Type B pancreatic cell (in vitro differentiated cells): ENCODE measurements at places on chromosomes 11 and 22. TPM values are rescaled to one million over a fixed set of nuclear protein-coding genes. Genes with fewer than 3 reads are reported as not detected.

DAGLA gene
- total RNA-seq, result 5.5 and 7.8 TPM in 2 replicates

ART1 gene
- not detected in 2 replicates for total RNA-seq

BBOX1 gene
- total RNA-seq, result 0.27 and 0.69 TPM in 2 replicates

ABCG4 gene
- total RNA-seq, result 1.3 TPM in 1 of 2 replicates, not detected in the other

EMID1 gene
- total RNA-seq, result 4.2 and 11.4 TPM in 2 replicates

KRTAP5-1 gene
- total RNA-seq, result not detected in 2 replicates

FZD4 gene
- 6.4 and 11.9 TPM in 2 replicates for total RNA-seq

FUT4 gene
- 10.4 and 40.1 TPM in 2 replicates for total RNA-seq

GGTLC2 gene
- not detected in 2 replicates for total RNA-seq

ARHGAP8 gene
- 18.0 and 40.3 TPM in 2 replicates for total RNA-seq

GRCh38 chr22:42939941-42940653, 74.9 kb downstream of the PACSIN2 start:
- no peak for DNase-seq
- H3K4me3 ChIP-seq, result peak overlapping the region; percentile 36
- H3K27me3 ChIP-seq, result no peaks in the 10 kb centered on the region
- peaks cover 55% of the 10 kb centered on the region for H3K4me1 ChIP-seq
- H3K27ac ChIP-seq, result peak overlapping the region; percentile 80
- H3K36me3 ChIP-seq, result peaks cover 3% of the 10 kb centered on the region

GRCh38 chr11:107882095-107882820, 23.7 kb upstream of the SLC35F2 start:
- no peaks in the 10 kb centered on the region for H3K27me3 ChIP-seq
- no peaks in the 10 kb centered on the region for H3K36me3 ChIP-seq
- H3K4me3 ChIP-seq, result no peak overlapping the region
- no peaks in the 10 kb centered on the region for H3K4me1 ChIP-seq
- DNase-seq, result no peak

- no peak overlapping the region for H3K4me3 ChIP-seq
- H3K27me3 ChIP-seq, result no peaks in the 10 kb centered on the region
- no peak overlapping the region for H3K27ac ChIP-seq
- no peaks in the 10 kb centered on the region for H3K4me1 ChIP-seq
Observed at GRCh38 chr11:29171360-29171950, 845.4 kb downstream of the KCNA4 start.

DNA sequence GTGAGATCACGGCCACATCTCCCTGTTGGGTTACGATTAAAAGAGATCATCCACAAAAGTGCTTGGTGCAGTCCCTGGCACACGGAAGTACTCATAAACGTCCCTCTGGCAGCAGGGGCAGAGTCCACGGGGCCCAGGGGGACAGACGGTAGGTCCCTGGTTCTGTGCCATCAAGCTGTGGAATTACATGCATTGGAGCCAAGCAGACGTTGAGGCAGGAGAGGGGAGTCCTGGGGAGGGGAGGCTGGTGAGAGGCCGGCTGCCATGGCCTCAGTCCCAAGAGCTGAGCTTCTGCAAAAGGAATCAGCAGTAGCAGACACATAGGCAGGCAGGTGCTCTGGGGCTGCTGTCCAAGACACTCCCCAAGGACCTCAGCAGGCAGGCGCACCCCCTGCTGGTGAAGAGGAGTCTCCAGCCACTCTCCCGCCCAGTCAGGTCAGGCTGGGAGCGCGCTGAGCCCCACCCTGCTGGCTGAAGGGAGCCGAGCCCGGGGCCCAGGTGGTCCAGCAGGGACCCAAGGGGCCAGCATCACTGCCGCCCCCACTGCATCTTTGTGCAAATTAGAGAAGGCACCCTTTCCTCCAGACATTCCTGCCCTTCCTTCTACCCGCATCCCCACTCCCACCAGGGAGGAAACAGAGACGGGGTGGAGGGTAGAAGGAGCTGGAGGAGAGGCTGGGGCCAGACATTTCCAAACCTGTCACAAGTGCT, 7.6 kb upstream of the KCTD17 start:
- peak overlapping the region; percentile 63 for H3K27ac ChIP-seq
- no peaks in the 10 kb centered on the region for H3K27me3 ChIP-seq
- peaks cover 8% of the 10 kb centered on the region for H3K4me1 ChIP-seq
- DNase-seq, result no peak
- no peaks in the 10 kb centered on the region for H3K36me3 ChIP-seq

- H3K36me3 ChIP-seq, result no peaks in the 10 kb centered on the region
- no peak overlapping the region for H3K27ac ChIP-seq
- peaks cover 11% of the 10 kb centered on the region for H3K4me1 ChIP-seq
Observed at GRCh38 chr11:32472226-32472625, 36.9 kb upstream of the WT1 start.

GRCh38 chr22:23130697-23131096, 11.1 kb downstream of the RSPH14 start:
- no peak overlapping the region for H3K27ac ChIP-seq
- no peak for DNase-seq
- H3K4me1 ChIP-seq, result peaks cover 6% of the 10 kb centered on the region
- no peaks in the 10 kb centered on the region for H3K36me3 ChIP-seq

GRCh38 chr11:113907681-113908080, 3.1 kb downstream of the HTR3B start:
- no peaks in the 10 kb centered on the region for H3K36me3 ChIP-seq
- H3K27me3 ChIP-seq, result peaks cover 61% of the 10 kb centered on the region
- H3K4me3 ChIP-seq, result no peak overlapping the region
- no peak overlapping the region for H3K27ac ChIP-seq

DNA sequence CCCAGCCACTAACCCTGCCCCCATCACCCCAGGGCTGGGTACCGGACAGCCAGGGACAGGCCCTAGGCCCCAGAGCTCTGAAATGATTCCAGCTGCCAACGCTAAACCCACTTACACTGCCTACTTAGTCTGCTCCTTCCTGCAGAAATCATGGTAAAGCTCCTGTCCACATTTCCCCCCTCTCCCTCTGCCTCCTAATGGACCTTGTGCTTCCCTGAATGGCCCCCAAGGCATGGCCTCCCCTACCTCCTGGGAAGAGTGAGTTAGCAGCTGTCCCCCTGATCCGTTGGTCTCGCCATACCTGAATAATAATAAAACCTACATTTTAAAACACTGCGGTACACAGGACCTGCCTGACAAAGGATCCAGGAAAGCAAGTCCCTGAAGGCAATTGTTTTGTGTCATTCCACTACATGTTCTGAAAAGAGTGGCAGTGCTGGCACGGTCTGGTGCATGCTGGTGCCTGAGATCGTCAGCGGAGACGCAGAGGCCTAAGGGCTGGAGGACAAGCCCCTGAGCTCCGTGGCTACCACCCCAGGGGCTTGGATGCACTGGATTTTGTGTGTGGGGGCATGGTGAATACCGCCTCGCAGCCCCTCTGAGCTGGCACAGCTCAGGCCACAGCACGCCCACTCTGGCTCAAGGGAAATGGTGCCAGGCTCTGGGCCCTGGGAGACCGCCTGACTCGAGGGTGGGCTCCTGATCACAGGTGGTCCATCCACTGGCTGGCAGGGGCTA, 186.3 kb downstream of the CTTN start:
- H3K27me3 ChIP-seq, result no peaks in the 10 kb centered on the region
- no peak overlapping the region for H3K27ac ChIP-seq
- no peaks in the 10 kb centered on the region for H3K4me1 ChIP-seq
- H3K4me3 ChIP-seq, result no peak overlapping the region
- peaks cover 3% of the 10 kb centered on the region for H3K36me3 ChIP-seq

- H3K36me3 ChIP-seq, result no peaks in the 10 kb centered on the region
- no peak for DNase-seq
- H3K27me3 ChIP-seq, result peaks cover under 1% of the 10 kb centered on the region
- H3K4me1 ChIP-seq, result no peaks in the 10 kb centered on the region
- H3K27ac ChIP-seq, result no peak overlapping the region
Observed at GRCh38 chr11:64660205-64660604, 62.8 kb downstream of the NRXN2 start.

GRCh38 chr11:1695548-1696108, 1.4 kb upstream of the KRTAP5-6 start:
- no peaks in the 10 kb centered on the region for H3K27me3 ChIP-seq
- no peak for DNase-seq
- no peaks in the 10 kb centered on the region for H3K36me3 ChIP-seq
- peaks cover 14% of the 10 kb centered on the region for H3K4me1 ChIP-seq
- peak overlapping the region; percentile 22 for H3K4me3 ChIP-seq

DNA sequence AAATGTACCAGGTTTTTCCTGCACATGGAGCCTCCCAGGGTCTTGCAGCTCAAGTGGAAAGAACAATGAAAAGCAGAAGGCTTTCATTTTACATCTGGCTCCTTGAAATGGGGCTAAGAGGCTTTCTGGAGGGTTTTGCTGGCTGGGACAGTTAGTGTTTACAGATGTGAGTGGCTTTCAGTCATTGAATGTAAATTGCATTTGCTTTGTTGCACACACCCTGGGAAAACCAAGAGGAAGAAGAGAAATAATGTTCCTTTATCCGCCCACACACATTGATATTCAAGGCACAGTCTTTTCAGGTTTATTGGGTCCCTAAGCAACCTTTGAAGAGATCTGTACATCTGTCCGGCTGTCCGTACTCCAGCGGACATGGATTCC, 144.5 kb downstream of the SPON1 start:
- H3K4me3 ChIP-seq, result no peak overlapping the region
- H3K27ac ChIP-seq, result no peak overlapping the region
- H3K36me3 ChIP-seq, result no peaks in the 10 kb centered on the region
- DNase-seq, result no peak

- H3K4me1 ChIP-seq, result peaks cover 4% of the 10 kb centered on the region
- H3K4me3 ChIP-seq, result no peak overlapping the region
- no peak for DNase-seq
Observed at GRCh38 chr11:72614381-72614780, 59.8 kb downstream of the PDE2A start.

- H3K4me1 ChIP-seq, result peaks cover 8% of the 10 kb centered on the region
- no peak for DNase-seq
- no peak overlapping the region for H3K27ac ChIP-seq
Observed at GRCh38 chr11:69694781-69695180, 9.0 kb downstream of the FGF19 start.

GRCh38 chr11:14418801-14419417, 59.9 kb upstream of the RRAS2 start:
- DNase-seq, result no peak
- H3K27ac ChIP-seq, result no peak overlapping the region
- H3K36me3 ChIP-seq, result no peaks in the 10 kb centered on the region

GRCh38 chr11:76325185-76325584, 55.7 kb downstream of the THAP12 start:
- H3K27me3 ChIP-seq, result peaks cover 45% of the 10 kb centered on the region
- no peak overlapping the region for H3K27ac ChIP-seq
- peaks cover 24% of the 10 kb centered on the region for H3K4me1 ChIP-seq
- H3K36me3 ChIP-seq, result no peaks in the 10 kb centered on the region

DNA sequence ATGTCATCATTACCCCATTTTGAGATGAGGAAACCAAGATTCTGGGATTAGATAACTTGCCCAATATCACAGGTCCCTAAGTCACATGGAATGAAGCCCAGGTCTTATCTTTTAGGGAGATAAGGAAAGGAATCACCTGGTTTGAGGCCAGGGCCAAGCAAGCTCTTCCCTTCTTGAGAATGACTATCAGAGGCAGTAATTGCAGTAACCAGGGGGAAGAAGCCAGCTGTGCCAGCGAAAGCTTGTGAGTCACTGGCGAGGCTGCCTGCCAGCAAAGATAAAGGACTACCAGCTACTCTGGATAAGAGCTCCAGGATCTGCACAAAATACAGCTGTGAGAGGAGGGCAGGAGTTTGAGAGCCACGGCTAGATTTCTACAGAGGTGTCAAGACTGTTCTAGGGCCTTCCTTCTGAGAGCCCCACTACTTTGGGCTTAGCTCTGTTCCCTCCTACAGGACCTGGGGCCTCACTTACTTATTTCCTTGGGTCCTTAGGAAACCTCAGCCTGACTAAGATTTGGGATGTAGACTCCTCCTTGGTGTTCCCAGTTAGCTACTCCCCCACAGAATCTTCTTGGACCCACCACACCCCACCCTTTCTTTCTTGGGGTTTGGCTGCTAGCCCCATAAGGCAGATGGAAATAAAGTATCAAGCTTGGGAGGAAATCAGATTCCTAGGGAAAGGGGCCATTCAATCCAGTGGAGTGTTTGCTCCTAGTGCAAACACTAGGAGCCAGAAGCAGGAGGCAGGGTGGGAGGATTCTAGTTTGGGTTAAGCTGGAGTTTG, 9.7 kb upstream of the CCKBR start:
- DNase-seq, result no peak
- H3K27ac ChIP-seq, result no peak overlapping the region
- peaks cover 3% of the 10 kb centered on the region for H3K27me3 ChIP-seq
- H3K36me3 ChIP-seq, result no peaks in the 10 kb centered on the region
- no peaks in the 10 kb centered on the region for H3K4me1 ChIP-seq

- peak overlapping the region; percentile 79 for H3K27ac ChIP-seq
- peaks cover 13% of the 10 kb centered on the region for H3K4me1 ChIP-seq
- peak overlapping the region; percentile 93 for H3K4me3 ChIP-seq
- no peak for DNase-seq
Observed at GRCh38 chr11:18012122-18012905, 533 bp downstream of the SERGEF start.

DNA sequence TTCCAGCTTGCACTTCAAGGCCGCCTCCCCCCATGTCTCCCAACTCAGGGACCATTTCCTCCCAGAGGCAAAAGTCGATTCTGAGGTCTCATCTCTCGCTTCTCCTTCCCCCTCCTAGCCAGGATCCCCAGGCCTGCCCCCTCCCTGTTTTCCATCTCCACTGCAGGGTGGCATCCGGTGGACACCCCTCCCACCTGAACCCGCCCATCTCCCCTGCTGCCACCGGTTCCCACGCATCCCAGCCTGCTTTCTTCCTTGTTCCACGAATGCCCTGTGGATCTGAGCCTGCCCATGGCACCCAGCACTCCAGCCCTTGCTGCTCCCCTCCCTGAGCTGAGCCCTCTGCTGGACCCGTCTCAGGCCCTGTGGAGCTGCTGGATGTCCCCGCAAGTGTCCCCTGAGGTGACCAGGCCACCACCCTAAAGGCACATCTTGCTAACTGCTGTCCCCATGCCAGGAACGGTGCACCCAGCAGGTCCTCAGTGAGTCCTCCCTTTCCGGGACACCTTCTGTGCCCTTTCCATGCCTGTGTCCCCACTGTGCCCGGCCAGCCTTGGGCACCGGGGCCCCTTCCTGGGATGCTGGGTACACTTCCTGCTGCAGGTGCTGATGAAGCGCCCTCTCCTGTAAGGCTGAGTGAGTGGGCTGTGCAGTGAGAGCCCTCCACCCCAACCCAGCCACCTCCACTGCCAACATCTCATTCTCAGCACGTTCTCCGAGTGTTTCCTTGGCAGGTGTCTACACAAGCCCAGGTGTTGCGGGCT, 936 bp downstream of the IL17REL start:
- no peaks in the 10 kb centered on the region for H3K36me3 ChIP-seq
- no peak overlapping the region for H3K4me3 ChIP-seq
- DNase-seq, result no peak
